ENCODE measurements at places on chromosomes 3 and 15.

GRCh38 chr15:84611631-84612030 lies 10.8 kb downstream of the ZSCAN2 start:
- DNase-seq = no peak

DNA sequence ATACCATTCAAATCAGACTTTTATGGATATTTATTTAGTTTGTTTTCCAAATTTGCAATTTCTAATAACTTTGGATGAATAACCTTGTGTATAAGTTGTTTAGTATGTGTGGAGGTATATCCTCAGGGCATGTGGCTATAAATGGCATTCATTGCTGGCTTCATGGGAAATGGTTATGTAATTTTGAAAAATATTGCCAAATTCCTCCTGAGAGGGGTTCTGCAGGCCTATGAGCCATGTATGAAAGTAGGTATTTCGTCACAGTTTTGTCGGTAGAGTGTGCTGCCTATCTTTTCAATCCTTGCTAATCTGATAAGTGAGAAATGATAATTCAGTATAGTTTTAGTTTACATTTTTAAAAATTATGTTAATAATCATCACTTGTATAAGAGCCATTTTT lies 256.4 kb upstream of the ZNF385D start:
- no peak for DNase-seq

DNA sequence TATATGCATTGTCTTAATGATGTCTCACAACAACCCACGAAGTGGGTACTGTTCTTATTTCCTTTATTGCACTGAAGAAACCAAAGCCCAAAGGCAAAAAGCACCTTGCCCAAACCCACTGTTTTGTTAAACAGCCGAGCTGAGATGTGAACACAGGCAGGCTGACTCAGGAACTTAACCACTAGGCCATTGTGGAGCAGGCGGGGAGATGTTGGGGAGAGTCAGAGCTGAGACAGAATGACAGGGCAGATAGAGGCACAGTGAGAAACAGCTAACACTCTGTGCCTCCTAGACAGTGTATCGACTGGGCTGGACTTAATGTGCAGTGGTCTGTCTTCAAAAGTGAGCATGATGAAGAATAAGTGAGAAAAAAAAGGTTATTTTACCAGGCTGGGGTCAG lies 56.5 kb downstream of the RPLP1 start:
- DNase-seq = no peak

DNA sequence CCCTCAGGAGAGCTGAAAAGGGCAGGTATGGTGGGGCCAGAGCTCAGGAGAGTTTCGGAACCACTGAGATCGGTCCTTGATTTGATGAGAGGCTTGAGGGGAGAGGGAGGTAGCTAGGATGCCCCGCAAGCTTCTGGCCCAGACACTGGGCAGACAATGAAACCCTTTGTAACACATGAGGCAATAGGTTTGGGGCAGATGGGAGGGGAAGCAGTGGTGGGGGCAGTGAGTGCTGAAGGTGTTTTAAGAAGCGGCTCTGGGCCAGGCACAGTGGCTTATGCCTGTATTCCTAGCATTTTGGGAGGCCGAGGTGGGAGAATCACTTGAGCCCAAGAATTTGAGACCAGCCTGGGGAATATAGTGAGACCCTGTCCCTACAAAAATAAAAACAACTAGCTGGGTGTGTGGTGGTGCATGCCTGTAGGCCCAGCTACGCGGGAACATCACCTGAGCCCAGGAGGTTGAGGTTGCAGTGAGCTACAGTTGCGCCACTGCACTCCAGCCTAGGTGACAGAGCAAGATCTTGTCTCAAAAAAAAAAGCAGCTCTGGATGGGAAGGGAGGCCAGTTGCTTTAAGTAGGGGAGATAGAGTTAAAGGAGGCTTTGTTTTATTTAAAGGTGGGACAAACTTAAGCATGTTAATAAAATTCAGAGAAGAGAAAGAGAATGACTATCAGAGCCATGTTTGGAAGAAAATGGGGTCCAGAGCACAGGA lies 9.6 kb upstream of the SNX22 start:
- no peak for DNase-seq

- no peak for DNase-seq
These were observed 158.4 kb upstream of the TPRG1 start for GRCh38 chr3:189013224-189013888.

GRCh38 chr3:114384558-114384903 lies 90.7 kb downstream of the TIGIT start:
- no peak for DNase-seq

DNA sequence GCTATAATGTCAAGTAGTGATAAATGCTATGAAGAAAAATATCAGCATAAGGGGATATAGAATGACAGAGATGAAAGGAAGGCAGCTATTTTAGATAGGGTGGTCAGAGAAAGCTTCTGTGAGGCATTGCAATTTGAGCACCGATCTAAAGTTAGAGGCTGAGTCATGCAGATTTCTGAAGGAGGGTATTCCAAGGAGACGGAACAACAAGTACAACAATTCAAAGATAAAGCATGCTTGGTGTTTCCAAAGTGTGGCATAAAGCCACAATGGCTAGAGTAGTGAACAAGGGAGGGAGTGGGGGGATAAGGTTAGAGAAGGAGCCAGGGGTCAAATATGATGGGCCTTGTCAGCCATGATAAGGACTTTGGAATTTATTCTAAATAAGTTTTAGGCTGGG lies 71.9 kb downstream of the PFN2 start:
- peak; percentile 14 for DNase-seq

GRCh38 chr15:73168487-73168886 lies 116.2 kb downstream of the NEO1 start:
- DNase-seq = no peak

GRCh38 chr15:93417631-93418030 lies 328.6 kb upstream of the RGMA start:
- DNase-seq = no peak

- DNase-seq = no peak
These were observed 71.6 kb downstream of the IMPG2 start for GRCh38 chr3:101248736-101249135.

DNA sequence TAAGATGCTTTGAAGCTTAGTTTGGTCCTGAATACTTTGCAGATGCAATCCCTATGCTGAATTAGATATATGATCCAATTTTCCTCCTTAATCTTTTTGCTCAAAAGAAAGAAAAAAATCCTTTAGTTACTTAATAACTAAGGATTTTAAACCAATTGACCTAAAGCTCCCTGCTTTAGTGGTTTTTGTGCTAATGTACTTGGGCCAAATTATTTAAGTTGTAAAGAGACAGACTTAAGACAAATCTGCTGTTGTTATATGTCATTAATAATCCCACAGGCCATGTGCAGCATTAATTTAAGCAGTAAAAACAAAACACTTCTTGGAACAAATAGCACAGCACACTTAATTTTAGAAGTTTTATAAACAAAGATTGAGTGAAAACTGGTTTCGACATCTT lies 776.1 kb upstream of the SEMA6D start:
- DNase-seq = no peak

DNA sequence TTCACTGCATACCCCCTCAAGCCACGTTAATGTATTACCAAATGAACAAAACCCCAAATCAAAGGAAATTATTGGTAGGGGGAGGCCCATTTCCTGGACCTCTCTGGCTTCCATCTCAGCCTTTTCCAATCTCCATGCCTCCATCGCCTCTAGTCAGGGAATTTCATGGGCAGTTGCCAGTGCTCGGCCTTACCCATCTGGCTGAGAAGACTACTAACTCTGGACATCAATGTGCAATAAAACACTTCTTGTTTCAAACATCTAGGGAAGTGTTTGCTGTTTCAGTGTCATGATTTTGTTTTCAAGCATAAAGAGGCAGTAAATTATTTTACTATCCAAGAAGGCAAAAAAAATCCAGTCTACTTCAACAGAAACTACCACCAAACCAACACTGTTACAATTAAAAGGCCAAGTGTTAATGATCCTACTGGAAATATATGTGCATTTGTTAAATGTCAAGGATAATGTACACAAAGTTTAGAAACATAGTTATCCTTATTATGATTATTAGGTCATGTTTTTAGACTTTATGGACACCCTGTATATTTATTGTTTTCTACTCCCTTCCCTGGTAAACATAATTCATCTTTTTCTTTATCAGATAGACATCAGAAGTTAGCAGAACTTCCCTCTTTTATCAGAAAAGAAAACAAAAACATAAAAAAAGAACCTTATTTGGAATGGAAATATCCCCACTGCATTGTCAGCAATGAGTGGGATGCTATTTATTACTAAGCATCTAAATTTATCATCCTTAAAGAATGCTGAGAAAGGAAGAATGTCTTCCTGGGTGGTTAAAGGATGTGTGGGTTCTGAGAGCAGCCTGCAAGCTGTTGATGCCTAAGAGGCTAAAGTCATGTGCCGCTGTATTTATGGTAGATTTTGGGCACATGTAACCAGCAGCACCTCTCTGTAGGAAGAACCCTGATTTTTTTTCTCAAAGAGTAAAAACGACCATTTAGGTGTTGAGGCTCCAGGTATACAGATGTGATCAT lies 15.2 kb downstream of the LDHAL6B start:
- DNase-seq = peak; percentile 81

DNA sequence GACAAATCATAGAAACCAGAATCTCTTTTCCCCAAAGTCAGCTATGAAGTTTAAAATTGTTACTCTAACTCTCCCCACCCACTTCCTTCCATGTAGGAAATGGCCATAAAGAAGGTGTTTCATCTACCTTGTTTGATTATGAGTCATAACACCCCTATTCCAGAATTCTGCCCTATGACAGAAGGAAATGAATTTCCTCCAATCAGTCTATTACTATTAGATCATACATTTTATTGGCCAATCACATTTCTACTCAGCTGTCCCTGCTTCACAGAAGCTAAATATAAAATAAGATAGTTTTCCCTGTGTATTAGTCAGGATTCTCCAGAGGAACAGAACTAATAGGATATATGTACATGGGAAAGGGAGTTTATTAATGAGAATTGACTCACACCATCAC lies 102.1 kb downstream of the TGFBR2 start:
- no peak for DNase-seq

DNA sequence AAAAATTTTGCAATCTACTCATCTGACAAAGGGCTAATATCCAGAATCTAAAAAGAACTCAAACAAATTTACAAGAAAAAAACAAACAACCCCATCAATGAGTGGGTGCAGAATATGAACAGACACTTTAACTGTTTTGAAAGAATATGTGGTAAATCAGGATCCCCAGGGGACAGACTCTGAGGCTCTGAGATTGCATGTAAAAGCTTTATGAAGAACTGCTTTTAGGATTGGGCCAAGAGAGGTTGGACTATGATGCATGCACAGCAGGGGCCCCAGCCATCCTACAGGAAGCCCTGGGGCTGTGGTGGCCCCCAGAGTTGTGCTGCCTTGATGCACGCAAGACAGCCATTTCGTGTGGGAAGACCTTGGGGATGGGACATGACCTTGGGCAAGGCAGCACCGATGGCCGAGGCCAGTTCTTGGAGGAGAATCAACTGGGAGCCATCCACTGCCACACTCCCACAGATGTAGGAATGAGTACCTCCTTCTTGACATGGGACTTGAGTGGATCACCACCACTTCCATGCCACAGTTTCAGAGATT lies 298.1 kb upstream of the THBS1 start:
- no peak for DNase-seq

- no peak for DNase-seq
These were observed 110.4 kb downstream of the FILIP1L start for GRCh38 chr3:100003609-100004503.

GRCh38 chr3:192422321-192422996 lies 304.9 kb downstream of the FGF12 start:
- DNase-seq = no peak

DNA sequence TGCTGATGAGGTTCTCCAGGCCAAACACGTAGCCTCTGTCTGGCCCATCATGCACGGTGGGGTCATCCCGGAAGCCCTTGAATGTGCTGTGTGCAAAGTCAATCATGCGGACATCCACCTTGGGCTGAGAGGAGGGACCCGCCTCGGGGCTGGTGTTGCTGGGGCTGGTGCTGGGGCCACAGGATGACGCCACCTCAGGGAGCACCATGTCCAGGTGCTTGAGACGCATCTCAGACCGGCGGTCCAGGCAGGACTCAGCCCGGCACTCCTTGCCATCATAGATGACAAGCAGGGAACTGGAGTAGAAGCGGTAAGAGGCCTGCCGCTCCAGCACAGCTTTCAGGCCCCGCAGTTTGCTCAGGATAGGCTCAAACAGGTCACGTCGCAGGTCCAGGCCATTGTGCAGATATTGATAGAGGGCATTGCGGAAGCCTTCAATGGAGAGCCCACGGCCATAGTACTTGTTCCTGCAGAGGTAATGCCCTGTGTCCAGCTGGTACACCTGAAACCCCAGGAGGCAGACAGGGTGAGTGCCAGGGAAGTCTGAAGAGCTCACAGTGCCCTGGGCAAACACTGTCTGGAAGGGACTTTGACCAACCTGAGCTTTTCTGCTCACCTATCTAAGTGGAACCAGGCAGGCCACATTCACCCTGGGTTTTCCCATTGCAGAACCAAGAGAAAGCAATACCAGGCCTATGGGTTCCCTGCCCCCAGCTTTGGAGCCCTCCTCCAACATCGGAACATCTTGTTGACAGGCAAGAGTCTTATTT lies 3.6 kb upstream of the GMPPB start:
- DNase-seq = no peak

GRCh38 chr3:30084316-30084715 lies 522.1 kb upstream of the TGFBR2 start:
- no peak for DNase-seq

DNA sequence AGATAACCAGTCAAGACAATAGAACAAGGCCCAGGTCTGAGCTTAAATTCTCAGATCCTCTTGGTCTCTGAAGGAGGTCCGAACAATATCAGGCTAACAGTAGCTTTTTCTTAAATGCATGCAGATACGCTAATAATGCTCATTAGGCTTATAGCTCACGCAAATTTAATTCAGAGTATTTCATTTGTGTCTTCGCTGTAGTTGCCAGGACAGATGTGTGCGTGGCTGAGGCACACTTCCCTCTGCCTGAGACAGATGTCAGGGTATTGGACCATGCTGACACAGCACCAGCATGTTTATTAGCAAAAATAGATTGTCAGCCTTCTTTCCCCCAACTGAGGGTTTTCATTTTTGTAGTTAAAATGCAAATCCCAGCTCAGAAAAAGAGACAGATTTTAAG lies 102.9 kb upstream of the BFSP2 start:
- DNase-seq = no peak
